ENCODE measurements at places on chromosomes 5 and 9.

GRCh38 chr9:98795970-98796363 is 388 bp downstream of the ANKS6 start:
- no peak for DNase-seq

DNA sequence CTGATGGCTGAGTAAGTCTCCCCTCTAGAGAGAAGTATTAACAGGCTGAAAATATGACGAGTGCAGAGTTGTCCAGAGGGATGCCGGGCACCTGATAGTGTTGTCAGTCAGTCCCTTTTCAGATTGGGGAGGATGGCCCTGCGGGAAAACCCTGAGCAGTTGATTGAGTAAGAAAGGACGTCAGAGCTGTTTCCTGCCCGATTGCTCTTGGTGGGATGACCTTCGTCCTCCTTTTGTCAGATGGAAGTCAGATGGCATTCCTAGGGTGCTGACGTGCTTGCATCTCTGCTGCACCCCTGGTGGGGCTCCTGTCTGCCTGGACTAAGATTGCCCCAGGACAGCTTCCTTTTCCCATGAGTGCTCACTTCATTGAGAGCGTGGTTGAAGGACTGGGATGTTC is 9.8 kb downstream of the ZNF354B start:
- DNase-seq = no peak

- DNase-seq = no peak
These were observed 149.5 kb downstream of the PCSK1 start for GRCh38 chr5:96283589-96283988.

DNA sequence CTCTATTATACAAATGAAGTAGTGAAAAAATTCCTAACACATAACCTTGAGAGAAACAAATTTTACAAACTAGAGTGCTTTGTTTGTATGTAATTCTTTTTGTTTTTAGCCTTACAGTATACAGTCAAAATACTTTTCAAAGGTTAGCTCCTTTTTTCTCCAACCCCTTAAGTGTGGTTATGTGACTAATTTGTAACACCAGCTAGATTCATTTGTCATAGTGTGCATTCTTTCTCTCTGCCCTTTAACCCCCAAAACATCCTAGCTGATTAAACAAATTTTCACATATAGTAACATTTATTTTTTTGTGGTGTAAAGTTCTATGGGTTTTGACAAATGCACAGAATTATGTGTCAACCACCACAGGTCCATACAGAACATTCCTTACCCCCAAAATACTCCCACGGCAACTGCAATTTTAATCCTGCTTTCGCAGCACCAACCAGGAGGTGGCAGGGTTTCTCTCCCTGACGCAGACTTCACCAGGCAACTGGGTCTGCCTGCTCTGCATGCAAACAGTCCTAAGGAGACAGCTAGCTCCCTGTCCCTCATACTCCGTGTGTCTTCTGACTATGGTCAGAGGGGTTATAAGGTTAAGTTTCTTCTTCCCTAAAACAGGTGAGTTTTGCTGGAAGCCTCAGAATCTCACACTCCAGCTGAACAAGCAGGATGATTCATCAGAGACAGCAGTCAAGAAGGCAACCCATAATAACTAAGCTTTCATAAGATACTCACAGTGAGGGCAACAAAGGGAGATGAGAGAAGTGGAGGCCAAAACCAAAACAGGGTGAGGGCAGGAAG is 44.5 kb upstream of the NR5A1 start:
- DNase-seq = no peak

DNA sequence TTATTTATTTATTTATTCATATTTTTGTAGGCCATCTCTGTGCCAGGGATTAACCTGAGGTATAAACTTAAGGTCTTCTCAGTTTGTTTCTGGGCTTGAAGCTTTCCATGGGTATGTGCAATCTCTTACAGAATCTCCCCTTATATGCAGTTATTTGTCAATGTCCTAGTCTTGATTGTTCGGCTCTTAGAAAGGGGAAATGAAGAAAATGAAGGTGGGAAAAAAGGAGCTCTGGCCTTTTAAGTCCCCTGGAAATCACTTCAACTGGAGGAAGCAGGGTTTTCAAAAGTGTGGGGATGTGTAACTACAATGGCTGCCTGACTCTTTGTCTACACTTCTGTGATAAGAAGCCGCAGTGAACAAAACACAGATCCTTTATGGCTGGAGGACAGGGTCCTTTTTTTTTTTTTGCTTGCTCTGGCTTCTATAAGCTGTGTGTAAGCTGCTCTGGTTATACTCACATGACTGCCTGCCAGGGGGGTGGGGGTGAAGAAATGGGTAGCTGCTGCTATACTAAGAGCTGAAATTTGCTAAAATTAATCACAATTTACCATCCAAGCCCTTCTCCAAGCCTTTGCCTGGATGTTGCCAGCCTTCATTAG is 33.7 kb downstream of the CENPP start:
- DNase-seq = no peak

GRCh38 chr5:76556511-76557221 is 66.5 kb downstream of the F2RL2 start:
- DNase-seq = no peak

DNA sequence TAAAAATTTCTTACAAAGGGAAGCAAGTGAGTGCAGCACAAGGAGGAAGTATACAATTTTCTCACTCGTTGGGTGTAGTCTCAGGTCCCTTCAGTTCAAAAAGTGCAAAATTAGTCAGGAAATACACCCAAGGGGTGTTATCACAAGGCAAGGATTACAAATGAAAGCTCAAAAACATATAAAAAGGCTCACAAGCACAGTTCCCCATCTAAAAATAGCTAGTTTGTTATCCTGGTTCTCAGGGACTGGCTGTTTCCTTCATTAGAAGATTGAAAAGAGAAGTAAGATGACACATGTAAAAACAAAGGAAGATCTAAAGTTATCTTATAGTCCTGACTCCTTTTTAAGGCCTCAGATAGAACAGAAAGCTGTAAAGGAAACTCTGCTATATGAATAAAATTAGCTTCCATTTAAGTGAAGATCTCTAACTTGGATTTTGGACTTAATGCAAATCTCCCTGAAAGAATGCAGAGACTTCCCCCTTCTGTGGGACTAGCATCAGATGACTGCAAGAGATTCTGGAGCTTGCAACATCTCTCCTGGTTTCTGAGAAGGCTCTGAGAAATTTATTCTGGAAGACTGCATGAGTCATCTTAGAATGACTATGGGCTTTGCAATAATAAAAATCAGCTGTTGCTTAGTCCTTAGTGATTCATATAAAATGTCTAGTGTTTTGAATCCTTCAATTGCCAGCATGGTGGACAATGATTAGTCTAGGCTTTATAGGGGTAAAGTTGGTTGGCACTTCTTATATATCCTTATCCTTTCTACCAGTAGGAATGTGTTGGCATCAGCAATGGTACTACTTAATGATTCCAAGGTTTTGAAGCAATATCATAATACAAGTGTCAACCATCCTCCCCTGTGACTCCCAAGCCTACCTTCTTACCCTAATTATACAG is 25.4 kb downstream of the DAB2 start:
- DNase-seq = no peak

DNA sequence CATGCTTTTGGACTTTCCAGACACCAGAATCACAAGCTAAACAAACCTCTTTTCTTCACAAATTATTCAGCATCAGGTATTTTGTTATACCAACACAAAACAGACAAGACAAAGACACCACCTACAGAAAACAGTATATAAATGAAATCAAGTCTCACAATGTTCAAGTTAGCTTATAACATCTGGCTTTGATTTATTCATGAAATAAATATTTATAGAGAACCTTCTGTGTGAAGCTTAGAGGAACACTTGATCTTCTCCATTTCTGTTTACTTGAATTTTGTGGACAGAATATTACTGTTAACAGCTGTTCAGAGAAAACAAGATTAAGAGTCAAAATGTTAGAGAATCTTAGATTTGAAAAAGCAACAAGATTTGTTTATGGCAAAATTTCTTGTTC is 137.4 kb upstream of the PRR16 start:
- no peak for DNase-seq

- no peak for DNase-seq
These were observed 30.6 kb downstream of the PLPP7 start for GRCh38 chr9:131320031-131320685.

DNA sequence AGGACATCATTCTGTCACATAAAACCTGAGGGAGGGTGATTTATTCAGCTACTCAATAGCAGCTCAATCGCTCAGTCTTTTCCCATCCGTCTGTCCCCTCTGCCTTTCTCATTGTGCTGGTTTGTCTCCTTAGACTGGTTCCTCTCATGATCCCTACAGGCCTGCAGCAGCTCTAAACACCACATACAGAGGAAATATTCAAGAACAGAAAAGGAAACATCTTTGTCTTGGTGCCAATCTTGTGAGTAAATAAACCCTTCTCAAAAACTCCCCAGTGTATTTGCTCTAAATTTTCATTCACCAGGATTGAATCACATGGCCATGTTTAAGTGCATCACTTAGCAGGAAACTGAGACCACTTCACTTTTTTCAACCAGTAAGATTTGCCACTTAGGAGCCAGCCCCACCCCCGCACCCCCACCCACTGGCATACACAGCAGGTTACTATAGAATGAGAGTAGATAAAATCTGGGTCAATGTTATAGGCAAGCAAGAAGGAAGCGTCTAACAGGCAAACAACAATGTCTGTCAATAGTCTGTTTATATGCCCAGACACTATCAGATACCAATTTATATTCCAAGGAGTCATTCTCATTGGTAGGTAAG is 895.5 kb upstream of the DMAC1 start:
- no peak for DNase-seq

GRCh38 chr5:77259476-77259875 is 49.0 kb downstream of the PDE8B start:
- no peak for DNase-seq

- DNase-seq = no peak
These were observed 5.6 kb downstream of the OLFM1 start for GRCh38 chr9:135093111-135093510.

DNA sequence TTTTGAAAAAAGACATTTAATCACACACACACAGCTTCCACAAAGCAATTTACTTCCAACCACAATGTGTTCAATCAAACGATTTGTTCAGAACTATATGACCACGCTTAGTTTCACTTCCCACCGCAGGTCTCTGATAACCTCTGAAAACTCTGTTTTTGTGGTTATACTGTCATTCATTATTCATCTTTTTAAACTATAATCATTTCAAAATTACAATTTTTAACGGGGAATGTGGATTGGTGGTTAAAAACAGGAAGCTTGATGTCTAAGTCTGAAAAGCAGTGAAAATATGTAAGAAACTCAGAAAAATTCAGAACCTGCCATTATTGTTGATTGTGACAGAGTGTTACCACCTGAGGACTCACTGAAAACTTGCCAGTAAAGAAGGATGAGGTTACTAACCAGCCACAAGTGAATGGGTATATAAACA is 12.7 kb upstream of the TMEM174 start:
- DNase-seq = no peak

DNA sequence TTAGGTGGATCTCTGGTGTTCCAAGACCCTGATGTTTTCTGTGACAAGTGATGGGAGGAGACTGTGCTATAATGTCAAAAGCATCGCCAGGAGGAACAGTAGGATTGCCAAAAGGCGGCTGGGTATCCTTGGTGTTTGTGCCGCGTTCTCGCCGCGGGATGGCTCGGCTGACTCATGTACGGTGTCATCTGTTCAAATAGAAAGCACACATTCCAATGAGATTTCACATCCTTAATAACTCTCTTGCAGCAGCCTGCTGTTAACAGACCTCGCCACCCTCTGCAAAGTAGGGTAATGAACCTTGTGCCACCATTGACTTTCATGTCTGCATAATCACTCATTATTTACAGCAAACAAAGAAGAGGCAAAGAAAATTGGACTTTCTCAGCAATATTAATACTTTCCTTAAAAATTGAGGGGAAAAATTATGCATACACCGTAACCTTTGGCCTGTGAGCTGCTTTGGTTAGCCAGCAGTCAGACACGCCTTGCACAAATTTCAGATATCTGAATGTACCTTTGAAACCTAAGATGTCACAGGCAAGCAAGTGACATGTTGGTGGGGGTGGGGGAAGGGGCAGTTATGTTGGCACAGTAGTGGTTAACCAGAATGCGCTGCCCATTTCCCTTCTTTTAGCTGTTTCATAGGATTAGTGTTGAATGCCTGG is 289.4 kb downstream of the EFNA5 start:
- DNase-seq = no peak

DNA sequence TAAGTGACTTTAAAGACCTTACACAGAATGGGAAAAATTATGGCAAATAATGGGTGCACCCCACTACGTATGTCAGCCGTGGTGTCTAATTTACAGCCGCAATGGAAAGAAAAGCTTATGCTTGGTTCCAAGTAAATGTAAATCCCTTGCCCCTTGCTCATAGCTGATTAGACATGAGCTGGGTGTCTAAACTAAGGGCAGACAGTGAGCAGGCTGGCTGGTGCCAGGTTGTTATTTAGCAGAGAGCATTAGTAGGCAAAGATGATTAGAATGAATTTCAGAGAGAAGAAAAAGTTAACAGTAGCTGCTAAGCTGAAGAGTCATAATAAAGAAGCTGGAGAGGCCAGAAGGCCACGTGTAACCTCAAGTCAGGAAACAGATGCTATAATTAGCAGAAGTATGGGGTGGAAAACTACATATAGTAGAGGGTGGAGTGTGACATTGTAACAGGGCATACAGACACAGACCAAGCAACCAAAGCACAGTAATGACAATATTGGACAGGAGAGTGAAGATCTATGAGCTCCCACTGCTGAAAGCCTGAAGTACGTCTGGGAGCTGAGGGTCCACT is 257.7 kb downstream of the MCTP1 start:
- no peak for DNase-seq

GRCh38 chr5:137858223-137858916 is 9.3 kb upstream of the MYOT start:
- no peak for DNase-seq

DNA sequence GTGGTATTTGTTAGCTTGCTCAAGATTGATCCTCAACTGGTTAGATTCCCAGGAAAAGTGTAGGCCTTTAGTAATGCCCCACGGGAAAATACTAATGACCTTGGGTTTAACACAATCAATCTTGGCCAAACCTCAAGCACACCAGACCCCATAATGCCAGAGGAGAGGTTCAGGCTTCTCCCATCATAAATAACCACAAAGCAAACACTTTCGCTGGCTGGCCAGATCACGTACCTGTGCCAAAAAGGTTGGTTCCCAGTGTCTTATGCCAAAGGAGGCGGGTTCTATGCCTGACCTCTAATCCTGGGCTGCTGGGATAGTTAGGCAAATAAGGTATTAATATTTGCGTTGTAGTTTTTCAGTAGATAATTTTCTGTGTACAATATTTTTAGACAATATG is 379.2 kb upstream of the CDH18 start:
- peak; percentile 46 for DNase-seq

DNA sequence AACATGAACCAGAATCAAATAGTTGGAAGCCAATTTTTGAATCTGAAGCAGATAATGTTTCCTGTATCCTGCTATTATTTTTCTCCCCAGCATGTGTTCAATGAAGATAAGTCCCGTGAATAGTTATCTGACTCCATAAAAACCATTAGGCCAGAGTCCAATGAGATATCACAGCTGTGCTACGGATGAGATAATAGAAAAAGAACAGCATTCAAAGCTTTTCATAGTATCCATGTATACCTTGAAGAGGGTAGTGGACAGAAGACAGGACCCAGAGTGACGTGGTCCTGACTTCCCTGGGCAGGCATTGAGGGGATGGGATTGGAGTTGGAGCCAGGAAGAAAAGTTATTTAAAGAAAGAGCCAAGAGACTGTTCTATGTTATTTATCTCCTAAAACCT is 50.7 kb upstream of the C6 start:
- no peak for DNase-seq

All from NCI-H2081 treated with DMSO at 0.1 percent for 48 hours (cell line).